ENCODE measurements at places on chromosomes 13 and 19.
A peak's percentile ranks its signal among the peaks of the same experiment; 100 is the strongest.

DNA sequence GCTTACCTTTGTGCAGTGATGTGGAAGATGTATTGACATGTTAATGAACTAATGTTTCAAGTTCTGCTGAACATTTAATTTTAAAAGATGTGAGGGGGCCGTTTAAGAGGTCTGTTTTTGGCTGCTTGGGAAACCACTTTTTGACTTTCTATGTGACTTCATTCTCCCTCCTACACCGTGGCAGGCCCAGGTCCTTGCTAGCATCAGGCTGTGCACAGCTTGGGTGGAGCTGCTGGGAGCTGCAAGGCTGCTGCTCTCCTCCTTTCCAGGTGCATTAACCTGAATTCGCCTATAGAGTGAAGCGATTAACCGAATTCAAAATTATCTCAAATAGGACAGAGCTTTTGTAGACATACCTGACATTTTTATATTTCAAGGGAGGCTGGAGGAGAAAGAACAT, 249.1 kb downstream of the FGF14 start:
- no peak for DNase-seq

GRCh38 chr19:960020-960419, 24.1 kb upstream of the WDR18 start:
- peak; percentile 74 for DNase-seq

DNA sequence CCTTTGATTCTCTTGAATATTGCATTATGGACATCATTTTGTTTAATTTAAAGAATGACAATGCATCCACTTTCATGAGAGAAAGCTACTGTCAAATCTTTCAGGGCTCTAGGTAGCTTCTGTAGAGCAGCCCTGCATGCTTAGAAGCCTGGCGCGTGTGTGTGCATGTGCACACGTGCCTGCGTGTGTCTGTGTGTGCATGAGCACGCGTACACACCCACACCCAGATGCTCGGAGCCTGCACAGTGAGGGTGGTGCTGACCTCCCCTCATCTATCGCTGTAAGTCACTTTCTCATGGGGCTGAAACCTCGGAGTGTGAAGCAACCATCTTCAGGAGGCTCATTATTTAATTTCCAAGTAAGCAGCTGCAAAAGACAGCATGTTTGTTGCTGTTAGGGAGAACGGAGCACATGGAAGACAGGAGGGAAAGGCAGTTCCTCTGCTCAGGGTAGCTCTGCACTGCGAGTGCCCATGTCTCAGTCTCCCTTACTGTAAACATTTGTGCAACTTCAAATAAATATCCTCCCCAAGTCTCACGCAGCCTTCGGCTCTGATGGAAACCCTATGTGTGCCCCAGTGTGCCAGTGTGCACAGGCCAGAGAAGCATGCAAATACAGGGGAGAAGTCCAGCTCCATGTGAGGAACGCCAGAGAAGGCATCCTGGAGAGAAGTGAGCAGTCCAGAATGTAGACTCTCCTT, 22.8 kb downstream of the TSHZ3 start:
- no peak for DNase-seq

DNA sequence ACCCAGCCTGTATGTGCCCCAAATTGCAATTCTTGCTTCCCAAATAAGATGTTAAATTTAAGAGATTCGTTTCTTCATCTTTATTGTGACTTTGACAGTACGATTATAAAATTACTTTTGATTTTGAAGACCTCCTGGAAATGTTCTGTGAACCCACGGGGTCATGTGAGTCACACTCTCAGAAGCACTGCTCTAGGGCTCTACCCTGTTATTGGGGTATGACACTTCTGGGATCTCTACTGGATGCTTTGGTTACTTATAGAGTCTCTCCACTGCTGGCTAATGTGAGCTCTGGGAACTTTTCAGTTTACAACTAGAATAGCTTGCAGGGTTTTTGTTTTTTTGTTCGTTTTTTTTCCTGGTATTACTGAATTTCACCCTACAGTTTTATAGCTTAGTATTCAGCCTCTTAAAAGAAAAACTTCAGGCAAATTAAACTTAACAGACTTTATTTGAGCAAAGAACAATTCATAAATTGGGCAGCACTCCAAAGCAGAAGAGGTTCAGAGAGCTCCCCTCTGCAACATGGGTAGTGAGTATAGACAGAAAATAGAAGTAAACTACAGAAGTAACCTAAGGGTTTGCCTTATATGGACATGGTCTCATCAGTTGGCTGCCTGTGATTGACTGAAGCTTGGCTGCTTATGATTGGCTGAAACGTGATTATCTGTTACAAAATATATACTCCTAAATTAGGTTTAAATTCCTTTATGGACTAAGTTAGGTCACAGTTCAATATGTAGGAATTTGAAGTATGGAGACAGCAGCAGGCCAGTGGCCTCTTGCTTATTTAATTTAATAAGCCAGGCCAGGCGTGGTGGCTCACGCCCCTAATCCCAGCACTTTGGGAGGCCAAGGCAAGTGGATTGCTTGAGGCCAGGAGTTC, 28.5 kb upstream of the PSPC1 start:
- no peak for DNase-seq

GRCh38 chr13:51501592-51502152, 48.8 kb upstream of the INTS6 start:
- DNase-seq: no peak

DNA sequence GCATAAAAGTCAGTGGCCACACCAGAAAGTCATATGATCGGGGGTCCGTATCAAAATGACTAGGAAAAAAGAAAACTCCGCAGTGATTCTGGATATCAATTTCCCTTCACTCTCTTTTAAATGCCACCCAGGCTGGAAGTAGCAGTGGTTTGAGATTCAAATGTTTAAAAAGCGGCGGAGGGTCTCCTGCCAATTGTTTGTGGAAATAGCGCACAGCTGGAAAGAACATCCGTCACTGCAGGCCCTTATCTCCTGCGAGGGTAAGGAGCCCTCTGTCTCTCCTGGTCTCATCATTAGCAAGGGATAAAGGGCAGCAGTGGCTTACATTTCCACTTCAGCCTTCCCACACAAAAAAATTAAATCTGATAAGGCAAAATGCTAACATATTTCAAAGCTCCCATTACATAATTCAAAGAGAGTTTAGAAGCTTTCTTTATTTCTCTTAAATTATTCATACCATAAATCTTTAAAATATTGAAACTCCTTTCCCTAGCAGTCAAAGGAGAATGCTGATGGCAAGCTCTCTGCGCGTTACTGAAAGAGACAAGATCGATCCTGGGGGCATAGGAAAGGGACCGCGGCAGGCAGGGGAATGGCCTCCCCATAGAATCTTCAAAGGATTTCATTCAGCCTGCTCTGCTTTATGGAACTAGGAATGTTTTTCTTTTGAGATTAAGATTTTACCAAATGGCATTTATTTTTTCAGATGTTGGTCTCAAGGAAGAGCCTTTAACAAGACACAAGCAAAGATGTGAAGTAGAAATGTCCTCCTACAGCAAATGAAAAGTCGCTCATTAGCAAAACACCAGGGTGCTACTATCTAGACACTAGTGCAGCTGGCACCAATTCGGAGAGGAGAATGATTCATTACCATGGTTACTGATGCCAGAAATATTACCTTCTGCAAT, 35.0 kb downstream of the AMER2 start:
- DNase-seq: no peak

GRCh38 chr13:34462843-34463242, 479.2 kb upstream of the NBEA start:
- DNase-seq: no peak

DNA sequence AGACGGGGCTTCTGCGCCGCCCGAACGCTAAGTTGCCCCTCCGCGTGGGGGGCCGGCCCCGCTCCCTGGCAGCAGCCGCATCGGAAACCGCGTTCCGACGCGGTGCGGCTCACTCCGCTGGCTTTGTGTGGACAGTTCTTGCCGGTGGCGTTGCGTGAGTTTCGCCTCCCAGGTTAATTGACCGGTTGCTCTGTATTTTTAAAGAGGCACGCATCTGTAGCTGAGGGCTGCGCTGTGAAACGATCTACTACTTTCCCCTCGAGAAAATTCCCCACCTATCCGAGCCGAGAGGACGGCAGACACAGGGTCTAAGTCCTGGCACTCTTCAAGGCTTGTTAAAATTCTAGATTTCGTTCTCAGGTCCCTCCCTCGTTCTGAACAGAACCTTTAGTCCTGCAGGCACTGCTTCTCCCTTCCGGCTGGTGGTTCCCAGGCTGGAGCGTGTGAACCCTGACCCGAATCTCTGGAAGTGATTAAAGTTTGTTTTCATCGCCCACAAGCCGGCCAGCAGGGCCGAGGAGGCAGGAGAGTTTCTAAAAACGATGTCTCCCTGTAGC, 933 bp downstream of the ARHGEF7 start:
- no peak for DNase-seq

DNA sequence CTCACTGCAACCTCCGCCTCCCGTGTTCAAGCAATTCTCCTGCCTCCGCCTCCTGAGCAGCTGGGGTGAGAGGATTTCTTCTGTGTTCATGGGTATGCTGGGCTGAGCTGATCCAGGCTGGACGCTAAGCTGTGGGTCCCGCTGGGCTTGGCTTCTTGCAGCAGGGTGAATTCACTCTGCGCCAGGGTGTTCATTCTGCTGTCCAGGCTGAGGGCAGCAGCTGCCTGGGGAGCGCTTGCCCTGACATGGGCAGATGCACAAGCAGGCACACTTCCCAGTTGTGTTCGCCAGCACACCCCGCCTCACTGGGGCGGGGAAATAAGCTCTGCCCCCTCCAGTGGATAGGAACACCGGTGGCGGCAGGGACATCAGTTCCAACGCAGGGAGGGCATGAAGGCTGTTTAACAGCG, 7.3 kb upstream of the INAFM1 start:
- no peak for DNase-seq
